Fibroblast of lung (primary cell): ENCODE measurements at places on chromosomes 6 and 20. TPM values are rescaled to one million over a fixed set of nuclear protein-coding genes. Genes with fewer than 3 reads are reported as not detected.

DNA sequence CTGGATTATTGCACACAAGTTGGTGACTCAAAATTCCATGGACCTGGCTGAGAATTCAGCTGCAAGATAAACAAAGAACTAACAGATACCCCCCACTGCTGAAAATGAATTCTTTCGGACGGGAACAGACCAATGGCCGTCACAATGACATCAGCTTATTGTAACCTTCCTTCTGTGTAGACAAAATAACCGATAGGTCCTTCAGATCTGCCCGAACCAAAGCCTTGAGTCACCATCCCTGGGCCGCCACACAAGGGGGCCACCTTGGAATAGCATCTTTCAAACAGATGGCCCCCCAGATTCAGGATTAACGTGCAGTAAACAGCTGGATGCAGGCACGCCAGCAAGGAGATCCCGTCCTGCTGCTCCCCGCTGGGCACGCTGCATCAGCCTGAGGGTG, 214.0 kb upstream of the EXOC2 start:
- DNase-seq, result peak; percentile 58

Gene FGD2
- not detected in 2 replicates for polyA plus RNA-seq

DNA sequence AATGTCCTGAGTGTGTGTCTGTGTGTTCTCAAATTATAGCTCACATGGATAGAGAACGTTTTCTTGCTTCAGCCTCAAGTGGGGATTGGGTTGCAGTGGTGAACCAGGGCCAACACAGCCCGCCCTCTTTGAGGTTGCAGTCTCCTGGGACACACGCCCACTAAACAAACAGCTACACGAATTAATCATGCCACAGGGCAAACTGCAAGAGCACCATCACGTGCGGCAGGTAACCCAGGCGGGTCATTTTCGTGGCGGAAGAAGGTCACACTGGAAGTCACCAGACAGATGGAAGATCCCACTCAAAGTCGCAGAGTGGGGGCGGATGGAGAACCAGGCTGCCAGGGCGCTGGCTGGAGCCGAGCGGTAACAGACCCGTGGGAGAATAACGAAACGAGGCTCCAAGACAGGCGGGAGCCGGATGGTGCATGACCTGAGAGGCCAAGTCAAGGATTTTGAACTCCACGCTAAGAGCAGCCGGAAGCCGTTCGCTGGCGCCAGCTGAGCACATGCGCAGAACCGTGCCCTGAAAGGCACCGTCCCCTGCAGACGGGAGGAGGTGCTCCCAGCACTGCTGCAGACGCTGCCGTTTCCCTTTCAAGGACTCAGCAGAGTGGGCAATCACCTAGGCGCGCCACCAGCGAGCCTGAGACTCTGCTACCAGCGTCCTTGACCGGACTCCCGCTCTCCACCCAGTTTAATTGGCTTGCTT, 10.7 kb downstream of the DLL1 start:
- peak; percentile 14 for DNase-seq

- DNase-seq, result no peak
Measured at GRCh38 chr20:1588533-1589460, 31.0 kb downstream of the SIRPB1 start.
